ENCODE measurements at places on chromosomes 7 and 10.

- DNase-seq, result no peak
These were observed 2.6 kb upstream of the MYPN start for GRCh38 chr10:68106656-68107055.

DNA sequence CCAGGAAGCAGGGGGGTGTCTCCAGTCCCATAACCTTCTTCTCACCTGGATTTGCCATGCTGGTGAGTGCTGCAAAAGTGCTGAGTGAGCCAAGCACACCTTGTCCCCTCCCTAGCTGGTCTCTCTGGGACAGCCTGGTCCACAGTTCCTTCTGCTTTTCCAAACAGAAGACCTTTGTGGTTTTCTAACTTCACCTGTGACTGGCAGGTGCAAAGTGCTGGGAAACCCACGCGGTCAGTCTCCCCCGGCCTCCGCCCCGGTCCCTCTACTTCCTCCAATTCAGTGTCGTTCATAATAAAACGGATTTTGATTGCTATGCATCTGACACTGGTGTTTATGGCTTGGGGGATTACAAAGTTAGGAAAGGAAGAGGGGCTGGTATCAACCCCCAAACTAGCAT lies 37.1 kb downstream of the RBAK start:
- no peak for DNase-seq

GRCh38 chr10:95350830-95351228 lies 60.0 kb upstream of the PDLIM1 start:
- DNase-seq, result no peak

DNA sequence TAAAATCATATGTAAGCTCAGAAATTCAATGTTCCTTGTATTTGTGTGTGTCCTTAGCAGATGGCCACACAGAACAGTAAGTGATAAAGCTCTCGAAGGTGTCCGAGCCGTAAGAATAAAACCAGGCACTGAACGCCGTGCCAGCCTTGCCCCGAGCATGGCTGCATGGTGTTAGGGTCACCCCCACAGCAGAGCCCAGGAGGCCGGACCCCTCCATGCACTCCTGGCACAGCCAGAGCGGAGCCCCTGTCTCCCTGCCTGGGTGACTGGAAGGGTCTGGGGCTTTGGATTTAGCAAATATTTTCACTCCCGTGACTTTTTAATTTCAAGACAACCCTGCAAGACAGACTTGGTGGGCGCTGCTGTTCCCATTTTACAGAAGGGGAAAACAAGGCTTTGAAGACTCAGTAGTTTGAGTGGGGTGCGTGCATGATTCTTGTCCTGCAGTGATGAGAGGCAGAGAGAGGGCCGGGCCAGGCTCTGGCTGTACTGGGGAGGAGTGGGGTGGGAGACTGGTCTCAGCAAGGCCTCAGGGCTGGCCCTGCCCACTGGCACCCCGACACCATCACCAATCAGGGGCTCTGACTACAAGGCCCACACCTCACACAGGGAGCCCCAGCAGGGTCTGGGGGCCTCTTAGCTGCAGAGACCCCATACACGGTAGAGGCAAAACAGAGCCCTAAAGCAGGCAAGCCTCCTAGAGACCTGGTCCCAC lies 39.4 kb downstream of the VIPR2 start:
- DNase-seq, result no peak

DNA sequence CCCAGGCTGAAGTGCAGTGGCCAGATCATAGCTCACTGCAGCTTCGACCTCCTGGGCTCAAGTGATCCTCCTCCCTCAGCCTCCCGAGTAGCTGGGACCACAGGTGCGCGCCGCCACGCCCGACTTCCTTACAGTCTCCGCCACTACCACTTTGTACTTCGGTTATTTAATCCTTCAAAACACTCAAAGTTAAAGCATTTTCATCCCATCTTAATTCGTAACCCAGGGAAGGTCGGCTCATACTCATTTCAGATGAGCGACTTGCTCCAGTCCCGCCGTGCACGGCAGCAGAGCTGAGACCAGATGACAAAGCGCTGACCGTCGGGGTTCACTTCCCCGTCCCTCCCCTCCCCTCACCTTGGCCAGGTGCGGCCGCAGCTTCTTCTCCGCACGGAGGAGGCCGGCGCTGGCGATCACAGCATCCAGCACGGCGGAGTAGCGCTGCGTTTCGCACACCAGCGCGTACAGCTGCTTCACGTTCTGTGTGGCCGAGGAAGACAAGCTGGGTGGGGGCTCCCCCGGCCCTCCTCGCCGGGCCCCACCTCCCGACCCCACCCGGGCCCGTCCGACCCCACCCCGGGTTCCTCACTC lies 457 bp downstream of the NSUN5 start:
- DNase-seq, result no peak

- no peak for DNase-seq
These were observed 63.4 kb upstream of the ADO start for GRCh38 chr10:62740885-62741745.

DNA sequence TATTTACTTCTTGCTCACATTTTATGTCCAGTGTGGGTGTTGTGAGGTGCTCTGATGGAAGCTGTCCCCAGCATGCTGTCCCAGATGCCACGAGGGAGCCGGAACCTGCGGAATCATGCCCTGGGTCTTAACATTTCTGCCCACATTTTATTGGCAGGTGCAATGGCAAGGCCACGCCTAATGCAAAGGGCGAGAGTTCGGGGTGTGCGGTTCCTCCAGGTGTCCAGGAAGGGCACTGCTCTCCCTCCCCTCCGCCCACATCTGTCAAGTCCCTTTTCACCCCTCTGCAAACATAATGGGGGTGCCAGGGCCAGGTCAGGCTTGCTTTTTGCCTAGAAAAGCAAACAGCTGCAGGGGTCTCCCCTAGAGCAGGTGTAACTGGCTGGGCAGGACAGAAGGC lies 16.4 kb downstream of the PDAP1 start:
- DNase-seq, result no peak

DNA sequence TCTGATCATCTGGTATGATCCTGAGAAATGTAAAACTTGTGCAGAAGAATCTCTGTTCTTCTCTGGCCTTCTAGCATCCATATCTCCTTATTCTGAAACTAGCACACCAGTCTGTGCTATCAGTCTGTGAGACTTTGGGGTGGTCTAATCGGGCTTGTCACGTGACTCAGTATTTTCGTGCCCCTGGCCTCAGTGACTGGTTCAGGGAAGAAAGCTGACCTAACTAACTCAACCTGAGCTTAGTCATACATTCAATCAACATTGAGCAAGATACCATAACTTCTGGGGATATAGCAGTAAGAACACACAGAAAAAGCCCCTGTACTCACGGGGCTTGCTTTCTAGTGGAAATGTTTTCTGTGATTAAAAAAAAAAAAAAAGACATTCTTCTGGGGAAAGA lies 109.3 kb downstream of the DKK1 start:
- DNase-seq, result no peak

GRCh38 chr10:86205306-86206239 lies 161.0 kb downstream of the GRID1 start:
- no peak for DNase-seq

DNA sequence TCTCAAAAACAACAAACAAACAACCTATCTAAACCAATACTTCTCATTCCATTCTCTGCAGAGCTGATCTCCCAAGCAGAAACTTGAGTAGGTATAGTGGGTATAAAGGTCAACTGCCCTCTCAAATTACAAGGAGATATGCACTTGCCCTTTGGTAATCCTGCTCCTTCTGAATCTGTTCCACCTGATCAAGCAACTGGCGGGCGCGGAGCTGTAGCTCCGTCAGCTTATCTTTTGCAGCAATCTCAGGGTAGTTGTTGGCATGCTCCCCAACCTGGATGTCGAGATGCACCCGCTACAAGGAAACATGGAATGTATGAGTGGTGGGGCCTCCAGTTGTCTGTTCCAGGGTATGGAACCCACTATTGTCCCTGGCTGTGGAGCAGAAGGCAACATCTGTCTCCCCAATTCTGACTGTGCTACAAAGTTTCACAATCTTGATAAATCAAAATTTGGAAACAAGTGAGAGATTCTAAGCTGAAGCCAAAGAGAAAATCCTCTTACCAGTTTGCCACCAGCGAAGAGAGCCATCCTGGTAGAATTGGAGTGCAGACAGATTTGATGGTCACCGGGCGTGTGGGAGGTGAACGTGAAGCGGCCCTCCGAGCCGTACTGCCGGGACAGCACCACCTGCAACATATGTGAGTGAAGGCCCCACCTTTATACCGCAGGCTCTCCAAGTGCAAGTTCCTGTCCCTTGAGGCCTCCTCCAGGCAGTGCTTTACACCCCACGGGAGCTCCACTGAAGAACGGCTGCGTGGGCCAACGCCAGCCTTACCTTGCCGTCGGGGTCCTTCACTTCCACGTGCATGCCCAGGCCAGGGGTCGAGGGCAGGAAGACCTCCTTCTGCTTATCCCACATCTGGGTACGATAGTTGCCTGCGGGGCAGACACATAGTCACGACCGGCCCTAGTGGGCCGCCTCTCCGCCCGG lies 819 bp downstream of the TMED4 start:
- DNase-seq, result no peak

DNA sequence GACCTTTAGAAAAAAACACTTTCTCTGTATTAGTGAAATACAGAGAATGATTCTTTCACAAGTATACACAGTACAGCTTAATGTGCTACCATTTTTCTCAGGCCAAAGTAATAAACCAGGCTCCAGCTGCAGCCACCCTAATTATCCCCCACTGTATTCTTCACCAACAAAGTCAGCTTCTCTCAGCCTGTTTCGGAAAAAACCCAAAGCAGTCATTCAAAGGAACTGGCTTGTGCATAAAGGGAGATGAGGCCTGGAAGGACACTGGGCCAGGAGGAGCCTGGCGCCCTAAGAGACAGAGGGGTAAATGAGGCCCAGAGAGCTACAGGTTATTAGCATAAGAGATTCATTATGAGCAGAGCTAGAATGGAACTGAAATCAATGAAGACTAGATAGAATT lies 9.2 kb downstream of the USP54 start:
- DNase-seq, result no peak

GRCh38 chr7:93115796-93116195 lies 2.0 kb downstream of the SAMD9 start:
- DNase-seq, result no peak

DNA sequence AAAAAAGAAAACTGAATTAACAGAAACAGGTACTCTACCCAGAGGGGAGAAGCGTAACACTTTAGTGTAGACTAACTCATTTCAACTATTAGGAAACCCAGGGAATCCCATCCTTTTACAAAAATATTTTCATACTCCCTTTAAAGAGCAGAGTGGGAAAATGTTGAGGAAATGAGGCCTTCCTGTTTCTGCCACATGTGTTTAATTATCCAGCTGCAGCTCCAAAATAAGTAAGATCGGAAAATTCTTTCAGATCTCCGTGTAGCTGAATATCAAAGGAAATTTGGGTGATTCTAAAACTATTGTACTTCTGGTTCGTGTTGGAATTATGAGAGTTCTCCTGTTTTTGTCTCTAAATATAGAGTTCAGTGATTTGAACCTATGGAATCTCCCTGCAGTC lies 58.0 kb upstream of the CAV2 start:
- DNase-seq, result no peak

- DNase-seq, result no peak
These were observed 41.1 kb upstream of the DLG5 start for GRCh38 chr10:77967611-77968022.

DNA sequence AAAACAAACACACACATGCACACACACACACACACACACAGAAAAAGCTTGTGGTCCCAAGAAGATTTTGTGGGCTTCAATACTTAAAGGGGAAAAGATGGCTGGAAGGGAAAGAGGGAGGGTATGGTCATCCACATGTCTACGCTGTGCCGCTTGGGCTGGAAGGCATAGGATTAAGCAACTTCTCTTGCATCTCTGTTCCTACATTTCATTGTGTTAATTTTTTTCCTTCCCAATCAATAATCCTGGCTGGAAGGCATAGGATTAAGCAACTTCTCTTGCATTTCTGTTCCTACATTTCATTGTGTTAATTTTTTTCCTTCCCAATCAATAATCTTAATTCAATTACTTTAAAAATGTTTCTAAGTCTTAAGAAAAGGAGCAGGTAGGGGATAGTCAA lies 30.6 kb downstream of the C10orf120 start:
- no peak for DNase-seq

DNA sequence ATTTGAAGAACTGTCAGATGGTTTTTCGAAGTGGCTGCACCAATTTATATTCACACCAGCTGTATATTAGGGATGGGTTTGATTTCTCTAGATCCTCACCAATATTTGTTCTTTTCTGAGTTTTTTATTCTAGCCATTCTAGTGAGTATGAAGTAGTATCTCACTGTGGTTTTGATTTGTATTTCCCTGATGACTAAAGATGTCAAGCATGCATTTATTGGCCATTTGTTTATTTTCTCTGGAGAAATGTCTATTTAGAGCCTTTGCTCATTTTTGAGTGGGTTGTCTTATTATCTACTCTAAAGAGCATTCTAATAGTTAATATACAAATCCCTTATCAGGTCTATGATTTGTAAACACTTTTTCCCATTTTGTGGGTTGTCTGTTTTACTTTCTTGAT lies 123.9 kb downstream of the PCLO start:
- DNase-seq, result no peak

DNA sequence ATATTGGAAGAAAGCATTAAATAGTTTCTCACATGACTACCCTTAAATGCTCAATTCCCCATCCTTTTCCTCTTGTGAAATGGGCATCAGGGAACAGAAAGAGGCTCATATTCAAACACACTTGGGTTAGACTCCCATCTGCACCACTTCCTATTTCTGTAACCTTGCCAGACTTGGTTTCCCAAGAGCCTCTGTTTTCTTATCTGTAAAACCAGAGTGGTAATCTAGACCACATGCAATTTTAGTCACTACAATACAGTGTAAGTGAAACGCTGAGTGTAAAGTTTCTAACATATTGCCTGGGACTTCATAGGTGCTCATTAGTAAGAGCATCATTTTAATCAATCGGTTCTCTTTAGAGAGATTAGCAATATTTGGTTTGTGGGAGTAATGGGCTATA lies 136.3 kb downstream of the SORCS1 start:
- no peak for DNase-seq

- no peak for DNase-seq
These were observed 15.9 kb upstream of the TMEM72 start for GRCh38 chr10:44895280-44895679.

GRCh38 chr10:78337646-78338391 lies 304.2 kb downstream of the RPS24 start:
- no peak for DNase-seq

GRCh38 chr10:70119623-70120022 lies 13.0 kb downstream of the AIFM2 start:
- no peak for DNase-seq

GRCh38 chr10:31374146-31374696 lies 55.2 kb downstream of the ZEB1 start:
- DNase-seq, result no peak

DNA sequence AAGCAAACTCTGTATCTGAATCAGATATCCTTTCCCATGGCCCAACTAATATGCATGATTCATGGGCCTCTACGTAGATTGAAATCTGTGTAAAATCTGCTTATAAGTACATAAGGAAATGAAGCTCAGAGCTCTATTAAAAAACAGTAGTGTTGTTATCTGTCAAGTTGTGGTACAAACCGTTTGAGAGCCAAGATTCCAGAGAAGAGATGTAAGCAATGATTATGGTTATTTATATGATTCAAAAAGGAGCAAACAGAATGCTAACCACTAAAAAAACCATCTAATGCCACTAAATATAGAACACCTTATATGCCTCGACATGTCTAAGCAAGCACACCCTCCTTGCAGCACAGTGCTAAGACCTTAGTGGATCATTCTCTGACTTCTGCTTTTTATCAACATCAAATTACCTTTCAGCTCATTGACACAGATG lies 26.6 kb downstream of the RPP38 start:
- DNase-seq, result no peak
